ENCODE measurements at places on chromosomes 1 and 21.

GRCh38 chr1:34532113-34532512, 222.7 kb upstream of the GJB5 start:
- DNase-seq, result no peak

- no peak for DNase-seq
Measured at GRCh38 chr1:3630161-3630611, 5.4 kb downstream of the TPRG1L start.

GRCh38 chr1:90339811-90340210, 344.9 kb downstream of the ZNF326 start:
- DNase-seq, result no peak

GRCh38 chr1:61434276-61434675, 290.7 kb downstream of the TM2D1 start:
- DNase-seq, result no peak

DNA sequence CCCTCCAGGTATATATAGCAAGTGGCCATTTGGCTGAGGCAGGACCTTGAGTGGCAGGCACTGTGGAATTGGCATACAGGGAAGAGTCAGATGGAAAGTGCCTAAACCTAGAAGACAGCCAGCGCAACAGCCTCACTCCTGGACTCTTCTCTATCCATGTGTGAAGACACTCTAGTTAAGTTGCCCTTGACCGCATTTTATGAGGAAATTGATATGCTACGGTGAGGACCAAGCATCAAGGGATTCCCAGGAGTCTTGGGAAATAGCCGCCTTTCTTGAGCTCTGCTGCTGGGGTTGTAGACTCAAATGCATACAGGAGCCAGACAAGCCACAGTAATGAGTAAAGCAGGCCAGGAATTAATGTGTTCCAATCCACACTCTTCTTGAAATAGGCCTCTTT, 145.9 kb upstream of the KAZN start:
- DNase-seq, result peak; percentile 7

- no peak for DNase-seq
Measured at GRCh38 chr1:94105957-94106529, 14.9 kb downstream of the ABCA4 start.

DNA sequence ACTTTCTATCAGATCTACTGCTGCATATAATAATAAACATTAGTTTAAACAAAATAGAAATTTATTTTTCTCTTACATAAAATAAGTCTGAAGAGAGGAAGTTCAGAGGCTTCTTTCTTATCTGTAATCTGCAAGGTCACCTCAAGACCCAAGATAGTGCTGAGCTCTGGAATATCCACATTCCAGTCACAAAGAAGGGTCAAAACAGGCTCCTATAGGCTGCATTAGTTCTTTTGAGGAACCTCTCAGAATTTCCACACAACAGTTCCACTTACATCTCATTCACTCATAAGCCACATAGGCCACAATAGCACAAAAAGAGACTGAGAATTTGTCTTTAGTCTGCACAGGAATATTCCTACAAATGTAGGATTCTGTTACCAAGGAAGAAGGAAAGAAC, 15.4 kb downstream of the DYNLT5 start:
- DNase-seq, result no peak

- DNase-seq, result peak; percentile 90
Measured at GRCh38 chr1:156797212-156797871, 19.3 kb downstream of the SH2D2A start.

DNA sequence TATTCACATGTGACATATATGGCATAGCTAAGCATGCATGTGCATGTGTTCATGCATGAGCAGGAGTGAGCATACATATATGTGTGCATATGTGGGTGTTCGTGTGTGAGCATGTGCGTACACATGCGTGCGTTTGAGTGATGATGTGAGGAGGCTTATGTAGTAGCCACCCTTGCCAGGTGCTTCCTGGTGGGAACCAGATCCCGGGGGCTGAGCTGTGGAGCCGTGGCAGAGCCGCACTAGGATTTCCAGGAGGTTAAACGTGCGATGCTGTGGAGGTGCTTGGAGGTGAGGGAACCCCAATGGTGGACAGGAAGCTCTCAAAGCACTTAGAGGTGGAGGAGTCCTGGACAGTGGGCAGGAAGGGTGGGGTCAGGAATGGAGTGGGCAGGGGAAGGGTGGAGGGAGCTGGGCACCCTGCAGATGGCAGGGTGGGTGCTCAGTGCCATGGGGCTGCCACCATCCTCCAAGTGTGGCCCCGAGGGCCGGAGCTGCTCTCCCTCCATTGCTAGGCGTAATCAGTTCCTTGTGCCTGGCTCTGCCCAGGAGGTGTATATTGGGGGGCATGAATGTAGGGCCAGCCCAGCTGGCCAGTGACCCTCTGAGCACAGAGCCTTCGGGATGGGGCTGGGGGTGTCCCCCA, 48.5 kb downstream of the COL18A1 start:
- DNase-seq, result no peak

DNA sequence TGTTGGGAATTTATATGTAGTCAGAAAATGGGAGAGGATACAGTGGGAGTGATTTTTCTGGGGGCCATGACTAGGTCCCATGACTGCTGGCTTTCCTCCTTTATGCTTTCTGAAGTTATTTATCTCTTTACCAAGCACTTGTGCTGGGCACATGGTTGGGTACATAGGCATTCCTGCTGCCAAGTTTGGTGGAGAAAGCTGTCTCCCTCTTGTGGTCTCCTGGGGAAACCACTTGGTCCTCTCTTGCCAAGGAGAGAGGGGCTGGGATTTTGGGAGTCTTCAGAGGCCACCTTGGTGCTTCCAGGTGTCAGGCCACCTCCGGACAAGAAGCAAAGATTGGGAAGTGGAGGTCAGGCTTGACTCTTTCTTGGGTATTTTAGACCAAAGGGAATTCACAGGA, 120.2 kb upstream of the KCNE2 start:
- no peak for DNase-seq

- peak; percentile 10 for DNase-seq
Measured at GRCh38 chr1:40392221-40392620, 18.7 kb downstream of the SMAP2 start.

GRCh38 chr1:117359561-117360289, 7.5 kb upstream of the MAN1A2 start:
- no peak for DNase-seq

GRCh38 chr21:40685141-40685540, 161.8 kb downstream of the DSCAM start:
- no peak for DNase-seq

GRCh38 chr1:214432245-214432644, 119.2 kb downstream of the PTPN14 start:
- DNase-seq, result no peak

DNA sequence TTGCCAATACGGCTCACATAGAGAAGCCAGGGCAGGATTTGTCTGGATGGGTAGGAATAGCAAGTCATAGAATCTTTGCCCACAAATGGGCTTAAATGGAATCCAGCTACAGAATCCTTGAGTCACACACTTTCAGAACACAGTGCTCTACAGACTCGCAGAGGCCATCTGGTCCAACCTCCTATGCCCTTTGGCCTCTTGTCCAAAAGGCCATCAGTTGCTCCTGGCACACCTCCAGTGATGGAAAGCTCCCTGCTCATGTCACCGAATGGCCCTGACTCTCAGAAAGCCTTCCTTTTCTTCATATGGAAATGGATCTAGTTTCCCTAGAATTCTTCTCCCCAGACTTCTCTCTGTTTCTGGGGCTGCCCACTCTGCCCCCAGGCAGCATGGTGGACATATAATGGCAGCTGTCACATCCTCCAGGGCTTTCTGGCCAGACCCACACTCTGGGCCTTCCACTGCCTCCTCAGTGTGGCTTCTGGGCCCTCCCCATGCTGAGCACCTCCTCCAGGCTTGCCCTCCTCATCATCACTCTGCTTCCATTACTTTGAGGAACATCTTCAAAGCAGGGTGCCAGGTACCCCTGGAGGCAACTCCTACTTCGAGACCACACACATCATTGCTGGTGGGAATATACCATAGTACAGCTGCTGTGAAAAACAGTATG, 33.6 kb upstream of the TRABD2B start:
- no peak for DNase-seq

DNA sequence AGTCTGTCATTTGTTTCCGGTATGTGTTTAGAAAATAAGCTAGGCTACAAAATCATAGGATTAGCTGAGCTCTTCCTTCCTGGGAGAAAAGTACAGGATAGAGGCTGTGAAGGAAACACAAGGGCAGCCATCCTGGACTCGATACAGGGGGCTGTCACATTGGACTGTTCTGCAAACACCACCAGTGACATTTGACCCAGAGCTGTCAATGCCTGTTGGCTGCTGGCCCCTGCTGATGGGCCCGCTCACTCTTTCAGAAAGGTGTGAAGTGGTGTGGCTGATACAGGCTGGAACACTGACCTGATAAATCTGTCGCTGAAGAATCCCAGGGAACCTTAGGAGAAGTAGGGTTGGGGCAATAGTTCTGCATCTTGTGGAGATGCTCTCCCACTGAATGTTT, 183.1 kb downstream of the RHOU start:
- DNase-seq, result no peak

GRCh38 chr1:75707191-75707590, 17.3 kb upstream of the ACADM start:
- DNase-seq, result peak; percentile 58

All from trophoblast cell (in vitro differentiated cells and primary cell).